ENCODE measurements at places on chromosomes 1 and 21. TPM values are rescaled to one million over a fixed set of nuclear protein-coding genes. Genes with fewer than 3 reads are reported as not detected.

Gene DTL
- total RNA-seq: 70.1 TPM

Gene LHX8
- total RNA-seq: not detected

Gene PDC
- not detected for total RNA-seq

Gene LCE3E
- not detected for total RNA-seq

Gene LRRC71
- total RNA-seq: not detected

Gene C8A
- total RNA-seq: not detected

Gene ARMH1
- total RNA-seq: 0.68 TPM

Gene CELA2A
- total RNA-seq: not detected

Gene FCRL4
- total RNA-seq: not detected

Gene FCAMR
- total RNA-seq: not detected

Gene DDR2
- 0.48 TPM for total RNA-seq

Gene TFAP2E
- 0.70 TPM for total RNA-seq

Gene CD5L
- total RNA-seq: not detected

Gene HUNK
- total RNA-seq: 5.7 TPM

Gene ATAD3C
- 7.5 TPM for total RNA-seq

Gene DLGAP3
- 7.3 TPM for total RNA-seq

Gene TMPRSS2
- 10.2 TPM for total RNA-seq

Gene WDR77
- 70.9 TPM for total RNA-seq

Gene BARHL2
- not detected for total RNA-seq

Gene NBPF4
- total RNA-seq: not detected

Gene CLDN19
- 12.5 TPM for total RNA-seq

Gene TNFSF4
- 0.29 TPM for total RNA-seq

Gene SYTL1
- total RNA-seq: 13.0 TPM

Gene GPR161
- 9.9 TPM for total RNA-seq

Gene CD164L2
- 1.2 TPM for total RNA-seq

Gene THEM5
- not detected for total RNA-seq

Gene HSF2BP
- total RNA-seq: 1.5 TPM

Gene PPT1
- 109 TPM for total RNA-seq

Gene DNAJC28
- 3.7 TPM for total RNA-seq
